ENCODE measurements at places on chromosomes 5 and 9.
A peak's percentile ranks its signal among the peaks of the same experiment; 100 is the strongest.

GRCh38 chr9:81108821-81109220 is 580.5 kb downstream of the TLE1 start:
- DNase-seq = no peak

DNA sequence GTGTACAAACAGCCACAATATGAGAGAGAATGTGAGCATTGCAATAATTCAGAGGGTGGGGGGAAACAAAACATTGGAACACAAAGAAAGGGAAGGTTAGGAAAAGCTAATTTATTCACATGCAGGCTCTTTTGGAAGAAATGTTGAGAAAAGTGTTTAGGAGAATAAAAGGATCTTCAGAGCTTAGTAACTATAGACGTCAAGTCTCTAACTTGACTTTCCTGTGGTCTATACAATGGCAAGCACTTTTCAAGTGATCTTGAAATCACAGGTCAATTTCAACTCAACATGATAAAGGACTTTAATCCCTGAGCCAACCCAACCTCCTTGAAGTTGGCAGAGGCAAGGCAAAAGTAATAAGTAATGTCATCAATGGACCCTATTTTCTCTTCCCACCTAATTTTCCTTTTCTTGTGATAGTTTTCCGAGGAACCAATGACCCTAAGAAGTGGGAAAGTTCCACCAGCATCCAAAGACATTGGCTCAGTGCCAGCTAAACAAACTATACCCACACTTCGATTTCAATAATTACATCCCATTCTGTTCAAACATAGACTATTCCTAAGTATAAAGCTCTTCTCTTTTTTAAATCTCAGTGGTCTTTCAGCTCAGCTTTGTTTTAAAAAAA is 23.7 kb downstream of the RFK start:
- DNase-seq = no peak

DNA sequence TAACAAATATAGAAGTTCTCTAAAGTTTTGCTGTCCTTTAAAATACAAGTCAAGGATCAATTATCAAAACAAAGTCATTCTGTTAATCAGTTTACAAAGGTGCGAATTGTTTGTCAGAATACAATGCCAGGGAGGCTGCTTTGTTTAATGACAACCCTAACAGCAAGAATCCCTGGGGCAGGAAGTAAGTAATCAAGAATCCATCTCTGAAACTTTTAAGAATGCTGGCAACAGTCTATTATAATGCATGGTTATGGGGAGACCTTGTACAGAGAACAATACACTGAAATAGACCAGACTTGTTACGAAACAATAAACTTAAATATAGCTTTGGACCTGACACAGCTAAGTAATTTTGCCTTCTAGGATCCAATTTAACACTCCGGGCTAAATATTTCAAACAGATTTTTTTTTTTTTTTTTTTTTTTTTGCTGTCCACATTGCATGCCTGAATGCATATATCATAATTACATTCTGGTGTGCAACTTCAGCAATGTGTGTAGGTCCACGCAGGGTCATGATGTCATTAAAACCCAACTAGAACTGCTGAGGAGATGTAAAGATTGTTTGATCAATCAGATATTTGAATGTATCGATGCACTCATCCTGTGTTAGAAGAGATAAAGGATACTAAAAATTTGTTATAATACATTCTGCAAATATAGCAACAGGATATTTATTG is 421.3 kb downstream of the CETN3 start:
- peak; percentile 27 for DNase-seq

- peak; percentile 43 for DNase-seq
Measured at GRCh38 chr9:86821006-86821845, 126.1 kb downstream of the GAS1 start.

- no peak for DNase-seq
Measured at GRCh38 chr9:69324549-69325401, at the start of gene ENTREP1. ENTREP1 (plus strand) TSS chr9:69325215; CDS start chr9:69325310, 95 bp downstream.

GRCh38 chr9:114852050-114852594 is 46.3 kb upstream of the TNFSF15 start:
- peak; percentile 94 for DNase-seq

GRCh38 chr9:131704141-131704983 is 35.5 kb downstream of the RAPGEF1 start:
- DNase-seq = no peak

DNA sequence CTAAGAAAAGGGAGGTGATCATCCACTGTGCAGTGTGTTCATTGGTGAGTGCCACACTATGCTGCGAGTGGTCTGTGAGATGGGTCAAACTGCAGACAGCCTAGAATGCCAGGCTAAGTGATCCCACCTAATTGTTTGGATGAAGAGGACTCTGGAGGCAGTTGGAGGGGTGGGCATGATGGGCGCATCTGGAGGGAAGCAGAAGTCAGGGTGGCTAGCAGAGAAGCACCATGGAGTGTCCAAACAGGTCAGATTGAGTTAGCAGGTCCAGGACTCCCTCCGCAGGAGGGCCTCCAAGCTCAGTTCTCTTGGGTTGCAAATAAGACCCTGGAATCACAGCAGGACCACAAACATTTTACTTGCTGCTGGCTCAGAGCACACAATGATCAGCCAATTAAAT is 19.9 kb upstream of the ANGPTL2 start:
- no peak for DNase-seq

DNA sequence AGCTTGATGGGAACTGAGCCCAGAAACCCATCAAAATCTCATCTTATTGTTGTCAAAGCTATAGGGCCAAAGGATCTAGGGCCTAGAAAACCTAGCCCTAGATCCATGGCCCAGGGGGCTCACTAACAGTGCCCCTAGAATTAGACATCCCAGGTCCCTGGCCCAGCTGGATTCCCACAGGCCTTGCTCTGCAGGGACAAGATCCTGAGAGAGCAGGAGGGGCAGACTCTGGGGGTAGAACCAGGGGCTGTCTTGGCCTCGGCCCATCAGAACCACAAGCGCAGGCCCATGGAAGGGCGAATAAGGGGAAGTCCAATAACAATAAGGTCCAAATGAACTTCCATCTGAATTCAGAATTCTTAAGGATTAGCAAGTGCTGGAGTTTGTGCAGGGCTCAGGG is 69.6 kb downstream of the IL6ST start:
- DNase-seq = no peak

DNA sequence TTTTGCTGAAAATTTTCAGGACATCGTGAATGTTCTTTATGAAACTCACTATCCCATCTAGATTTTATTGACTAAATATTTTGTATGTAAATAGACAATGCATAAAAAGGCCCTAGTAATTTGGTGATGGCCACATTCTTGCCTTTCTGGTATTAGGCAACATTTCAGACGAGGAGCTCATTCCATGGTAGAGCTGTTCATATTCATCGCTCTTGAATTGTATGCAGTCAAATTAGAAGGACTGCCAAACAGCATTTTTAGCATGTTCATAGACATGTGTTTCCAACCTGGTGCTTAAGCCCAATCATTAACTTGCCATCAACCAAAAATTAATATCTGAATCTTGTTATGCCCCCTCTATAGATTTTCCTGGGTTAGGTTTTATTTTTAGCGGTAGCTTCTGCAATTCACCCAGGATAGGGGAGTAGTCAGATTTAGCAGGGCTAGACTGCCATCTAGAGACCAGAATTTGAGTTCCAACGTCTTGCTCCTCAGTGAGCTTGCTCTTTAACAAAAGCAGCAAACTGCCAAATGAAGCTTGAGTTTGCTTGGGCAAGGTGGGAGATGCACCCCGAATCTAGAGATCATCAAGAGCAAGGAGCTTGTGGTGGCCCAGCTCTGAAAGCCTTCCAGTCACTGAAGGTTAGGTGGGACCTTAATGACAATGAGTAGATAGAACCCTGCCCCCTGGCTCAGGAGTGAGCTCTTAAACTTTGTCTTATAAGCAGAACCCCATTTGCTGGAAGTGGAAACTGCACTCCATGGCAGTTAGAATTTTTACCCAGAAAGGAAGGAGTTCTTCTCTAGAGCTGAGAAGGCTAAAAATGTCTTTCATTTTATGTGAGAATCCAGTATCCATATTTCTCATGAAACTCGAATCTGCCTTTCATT is 456.2 kb downstream of the RASEF start:
- peak; percentile 69 for DNase-seq

DNA sequence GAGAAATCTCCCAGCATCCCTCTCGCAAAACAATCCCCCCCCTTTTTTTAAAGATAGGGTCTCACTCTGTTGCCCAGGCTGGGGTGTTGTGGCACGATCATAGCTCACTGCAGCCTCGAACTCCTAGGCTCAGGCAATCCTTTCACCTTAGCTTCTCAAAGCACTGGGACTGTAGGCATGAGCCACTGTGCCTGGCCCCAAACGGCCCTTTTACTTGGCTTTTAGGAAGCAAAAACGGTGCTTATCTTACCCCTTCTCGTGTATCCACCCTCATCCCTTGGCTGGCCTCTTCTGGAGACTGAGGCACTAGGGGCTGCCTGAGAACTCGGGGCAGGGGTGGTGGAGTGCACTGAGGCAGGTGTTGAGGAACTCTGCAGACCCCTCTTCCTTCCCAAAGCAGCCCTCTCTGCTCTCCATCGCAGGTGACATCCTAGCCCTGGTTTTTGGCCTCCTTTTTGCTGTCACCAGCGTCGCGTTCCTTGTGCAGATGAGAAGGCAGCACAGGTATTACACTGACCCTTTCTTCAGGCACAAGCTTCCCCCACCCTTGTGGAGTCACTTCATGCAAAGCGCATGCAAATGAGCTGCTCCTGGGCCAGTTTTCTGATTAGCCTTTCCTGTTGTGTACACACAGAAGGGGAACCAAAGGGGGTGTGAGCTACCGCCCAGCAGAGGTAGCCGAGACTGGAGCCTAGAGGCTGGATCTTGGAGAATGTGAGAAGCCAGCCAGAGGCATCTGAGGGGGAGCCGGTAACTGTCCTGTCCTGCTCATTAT is 6.8 kb downstream of the CA9 start:
- peak; percentile 66 for DNase-seq

Measured in fibroblast of skin of abdomen (primary cell).